Activated CD8-positive, alpha-beta memory T cell treated with anti-CD3 and anti-CD28 coated beads, Interleukin-2, amount 50 U/mL, for 4 hours (primary cell): ENCODE measurements at places on chromosomes 6 and 20.

- no peak for DNase-seq
Observed at GRCh38 chr6:20946022-20946421, 411.8 kb downstream of the CDKAL1 start.

GRCh38 chr20:55211481-55211880 is 736.1 kb downstream of the DOK5 start:
- DNase-seq = no peak

- no peak for DNase-seq
Observed at GRCh38 chr6:28985462-28986164, 19.5 kb downstream of the ZNF311 start.

- no peak for DNase-seq
Observed at GRCh38 chr20:22338140-22338708, 246.1 kb downstream of the FOXA2 start.

GRCh38 chr6:38018755-38019165 is 199.2 kb downstream of the ZFAND3 start:
- DNase-seq = no peak

DNA sequence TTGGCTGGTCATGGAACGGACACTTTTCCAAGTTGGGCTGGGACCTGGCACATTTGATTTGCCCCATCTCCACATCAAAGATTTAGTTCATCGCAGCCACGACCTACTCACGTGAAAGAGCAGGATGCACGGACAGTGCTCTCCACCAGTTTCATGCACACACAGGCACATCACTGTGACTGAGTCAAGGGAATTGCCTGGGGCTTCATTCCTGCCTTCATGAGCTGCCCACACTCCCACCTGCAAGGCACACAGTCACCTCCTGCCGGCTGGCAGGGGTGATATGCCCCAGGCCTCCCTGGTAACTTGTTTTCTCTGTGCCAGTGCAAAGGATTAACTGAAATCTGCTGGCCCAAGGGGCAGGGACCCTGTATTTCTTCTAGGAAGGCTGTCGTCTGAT is 23.3 kb upstream of the CST1 start:
- no peak for DNase-seq

- no peak for DNase-seq
Observed at GRCh38 chr6:100105919-100106529, 112.0 kb upstream of the MCHR2 start.

DNA sequence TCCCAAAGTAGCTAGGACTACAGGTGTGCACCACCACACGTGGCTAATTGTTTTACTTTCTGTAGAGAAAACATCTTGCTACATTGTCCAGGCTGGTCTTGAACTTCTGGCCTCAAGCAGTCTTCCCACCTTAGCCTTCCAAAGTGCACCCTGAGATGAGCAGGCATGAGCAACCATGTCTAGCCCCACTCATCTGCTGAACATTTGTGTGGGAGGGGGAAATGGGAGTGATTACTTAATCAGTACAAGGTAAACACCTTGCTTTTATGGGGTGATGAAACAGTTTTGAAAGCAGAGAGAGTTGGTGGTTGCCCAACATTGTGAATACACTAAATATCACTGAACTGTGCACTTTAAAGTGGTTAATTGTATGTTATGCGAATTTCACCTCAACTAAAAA is 5.3 kb downstream of the APMAP start:
- no peak for DNase-seq

- no peak for DNase-seq
Observed at GRCh38 chr6:116003668-116004067, 57.0 kb downstream of the FRK start.

GRCh38 chr6:137260217-137260616 is 41.0 kb upstream of the IFNGR1 start:
- DNase-seq = no peak

- no peak for DNase-seq
Observed at GRCh38 chr20:49346682-49347081, 68.8 kb upstream of the ZNFX1 start.

- DNase-seq = no peak
Observed at GRCh38 chr20:10644458-10645204, 29.2 kb downstream of the JAG1 start.
